ENCODE measurements at places on chromosomes 6 and 20. TPM values are rescaled to one million over a fixed set of nuclear protein-coding genes. Genes with fewer than 3 reads are reported as not detected.

Gene PM20D2
- total RNA-seq = 30.7 TPM

DNA sequence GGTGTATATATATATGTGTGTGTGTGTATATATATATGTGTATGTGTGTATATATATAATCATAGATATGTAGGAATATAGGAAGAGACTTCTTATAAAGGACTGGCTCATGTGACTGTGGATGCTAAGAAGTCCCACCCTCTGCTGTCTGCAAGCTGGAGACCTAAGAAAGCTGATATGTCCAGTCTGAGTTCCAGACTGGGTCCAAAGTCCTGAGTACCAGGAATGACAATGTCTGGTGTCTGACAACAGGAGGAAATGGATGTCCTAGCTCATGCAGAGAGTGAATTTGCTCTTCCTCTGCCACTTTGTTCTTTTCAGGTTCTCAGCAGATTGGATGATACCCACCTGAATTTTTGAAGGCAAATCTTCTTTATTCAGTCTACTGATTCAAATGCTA lies 7.1 kb downstream of the ALDH5A1 start:
- DNase-seq = peak; percentile 43

DNA sequence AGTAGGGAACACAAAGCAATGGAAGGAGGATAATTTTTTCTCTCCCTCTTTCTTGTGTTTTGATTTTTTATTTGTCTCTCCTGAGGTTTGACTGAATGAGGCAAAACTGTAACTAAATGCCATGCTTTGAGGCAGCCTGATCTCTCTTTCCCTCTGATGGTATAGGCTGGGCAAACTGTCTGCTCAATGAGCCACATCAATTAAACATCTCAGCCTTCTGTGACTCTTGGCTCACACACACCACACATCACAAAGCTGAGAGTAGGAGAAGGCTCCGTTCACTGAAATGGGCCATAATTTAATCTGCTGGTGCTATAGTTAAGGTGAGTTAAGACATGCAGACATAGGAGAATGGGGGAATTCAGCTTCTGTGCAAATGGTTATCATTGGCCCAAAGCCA lies 28.1 kb upstream of the SCGN start:
- DNase-seq = no peak

GRCh38 chr6:158518191-158519127 lies 41.4 kb upstream of the TMEM181 start:
- peak; percentile 73 for DNase-seq

DNA sequence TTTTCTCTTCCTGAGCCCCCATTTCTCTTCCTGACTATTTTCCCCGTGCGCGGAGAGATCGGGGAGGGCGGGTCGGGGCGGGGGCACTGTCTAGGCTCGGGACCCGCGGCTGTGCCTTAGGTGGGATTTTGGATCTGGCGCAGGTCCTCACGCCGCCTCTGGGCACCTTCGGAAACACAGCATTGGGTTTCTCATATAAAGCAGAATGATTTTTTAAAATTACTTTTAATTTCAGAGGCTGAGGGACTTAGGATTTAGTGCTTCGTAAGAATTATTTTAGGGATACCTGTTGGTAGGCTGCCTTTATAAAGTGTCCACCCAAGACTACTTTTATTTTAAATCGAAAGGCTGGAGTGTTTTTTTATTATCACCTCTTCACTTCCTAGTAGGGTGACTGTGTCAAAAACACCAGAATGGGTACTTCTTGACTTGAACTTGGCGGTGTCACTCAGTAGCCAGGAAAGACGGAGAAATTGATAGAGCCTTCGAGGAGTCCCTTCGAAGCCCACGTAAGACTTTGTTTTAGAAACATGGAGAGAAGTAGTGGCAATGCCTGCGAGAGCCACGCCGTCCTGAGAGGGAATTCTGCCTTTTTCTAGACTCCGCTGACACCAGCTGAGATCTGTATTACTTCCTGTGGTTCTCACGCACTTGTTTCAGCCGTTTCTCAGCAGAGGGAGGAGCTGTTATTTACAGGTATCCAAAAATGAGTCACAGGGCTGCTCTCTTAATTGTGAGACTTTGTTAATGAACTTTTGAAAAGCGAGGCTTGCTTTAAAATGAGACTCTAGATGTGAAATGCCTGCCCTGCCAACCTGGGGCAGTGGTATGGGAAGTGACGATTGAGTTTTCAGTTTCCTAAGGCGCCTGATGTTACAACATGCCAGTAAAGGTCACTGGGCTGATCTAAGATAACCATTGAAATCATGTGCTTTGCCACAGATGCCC lies 667 bp downstream of the STX11 start:
- peak; percentile 17 for DNase-seq

- no peak for DNase-seq
These were observed 8.2 kb downstream of the DIDO1 start for GRCh38 chr20:62918147-62918546.

DNA sequence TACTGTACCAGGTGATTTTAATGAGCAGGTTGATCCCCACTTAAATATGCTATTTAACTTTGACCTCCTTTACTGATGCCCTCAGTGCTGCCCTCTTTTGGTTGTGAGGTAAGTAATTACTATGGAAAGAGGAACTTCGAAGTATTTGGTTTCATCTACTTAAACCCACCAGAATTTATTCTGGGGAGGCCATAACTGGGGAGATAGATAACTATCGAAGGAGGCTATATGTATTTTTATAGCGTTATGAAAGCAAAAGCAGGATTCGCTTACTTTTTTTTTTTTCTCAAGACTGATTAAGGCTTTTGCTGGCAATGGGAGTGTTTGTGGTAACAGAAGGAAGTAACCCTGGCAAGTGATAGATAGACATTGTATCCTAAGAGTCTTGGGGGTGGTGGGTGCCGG lies 168.9 kb upstream of the CENPW start:
- DNase-seq = peak; percentile 32
